Temporal lobe (tissue), 4 donors: ENCODE measurements at places on chromosomes 5 and 9. TPM values are rescaled to one million over a fixed set of nuclear protein-coding genes. Genes with fewer than 3 reads are reported as not detected.

Gene NUP155
- total RNA-seq = 45.0 TPM

Gene SPATA31A3
- not detected for total RNA-seq

Gene PCDHGA1
- total RNA-seq = 3.2 TPM

Gene ARSI
- 0.25 TPM for total RNA-seq

Gene NR5A1
- not detected for total RNA-seq

Gene TMEM252
- total RNA-seq = not detected
